T-cell (primary cell): ENCODE measurements at places on chromosomes 12 and 14. TPM values are rescaled to one million over a fixed set of nuclear protein-coding genes. Genes with fewer than 3 reads are reported as not detected.

The DERA gene
- total RNA-seq, result 11.6 TPM

- H3K4me1 ChIP-seq, result no peaks in the 10 kb centered on the region
- no peaks in the 10 kb centered on the region for H3K36me3 ChIP-seq
- H3K27ac ChIP-seq, result no peak overlapping the region
- H3K27me3 ChIP-seq, result no peaks in the 10 kb centered on the region
- H3K4me3 ChIP-seq, result no peak overlapping the region
- no peak for DNase-seq
Measured at GRCh38 chr14:104169005-104169698, 30.8 kb downstream of the KIF26A start.

GRCh38 chr12:132021031-132021871 is 71.5 kb downstream of the EP400 start:
- H3K27me3 ChIP-seq, result no peaks in the 10 kb centered on the region
- H3K4me1 ChIP-seq, result no peaks in the 10 kb centered on the region
- no peak overlapping the region for H3K4me3 ChIP-seq
- H3K36me3 ChIP-seq, result peaks cover 86% of the 10 kb centered on the region
- DNase-seq, result no peak

DNA sequence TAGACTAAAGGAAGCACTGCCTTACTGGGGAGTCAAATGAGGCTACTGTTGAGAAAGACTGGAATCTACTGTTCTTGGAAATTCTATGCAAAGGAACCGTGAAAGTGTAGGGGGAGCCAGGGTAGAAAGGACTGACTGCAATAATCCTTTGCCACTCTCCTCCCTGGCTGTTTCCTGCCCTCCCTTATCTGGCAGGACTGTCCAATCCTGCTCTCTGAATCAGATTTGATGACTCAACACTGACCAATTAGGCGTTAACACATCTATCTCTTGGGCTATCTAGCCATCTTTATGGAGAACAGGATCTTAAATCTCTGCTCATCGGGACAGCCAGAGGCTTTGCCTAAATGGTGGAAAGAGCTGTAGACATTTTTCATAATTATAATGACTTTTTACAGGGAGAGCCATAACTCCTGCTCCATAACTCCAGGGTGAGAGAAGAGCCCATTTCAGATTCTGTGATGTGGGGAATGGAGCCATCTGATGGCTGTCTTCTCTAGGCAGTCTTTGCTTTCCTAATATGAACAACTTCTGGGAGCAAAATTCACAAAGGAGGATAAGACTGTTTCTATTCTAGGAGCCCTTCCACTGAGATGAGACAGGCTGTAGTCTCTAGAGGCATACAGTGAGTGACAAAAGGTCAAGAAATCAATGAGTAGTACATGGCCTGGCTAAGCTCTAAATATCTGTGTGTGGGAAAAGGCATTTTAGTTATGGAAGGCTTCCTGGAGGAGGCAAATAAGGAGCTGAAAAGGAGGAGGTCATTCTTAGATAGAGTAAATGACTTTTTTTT is 68.9 kb upstream of the CISTR start:
- peaks cover 36% of the 10 kb centered on the region for H3K27me3 ChIP-seq
- H3K36me3 ChIP-seq, result no peaks in the 10 kb centered on the region
- H3K4me1 ChIP-seq, result no peaks in the 10 kb centered on the region

- no peak overlapping the region for H3K4me3 ChIP-seq
- H3K36me3 ChIP-seq, result no peaks in the 10 kb centered on the region
- no peak overlapping the region for H3K27ac ChIP-seq
- no peaks in the 10 kb centered on the region for H3K27me3 ChIP-seq
Measured at GRCh38 chr14:35240231-35240630, 52.0 kb upstream of the PSMA6 start.
